Stimulated activated CD8-positive, alpha-beta memory T cell treated with anti-CD3 and anti-CD28 coated beads, Interleukin-7, amount 100 ng/mL, for 1 hour (primary cell): ENCODE measurements at places on chromosomes 4 and X.

DNA sequence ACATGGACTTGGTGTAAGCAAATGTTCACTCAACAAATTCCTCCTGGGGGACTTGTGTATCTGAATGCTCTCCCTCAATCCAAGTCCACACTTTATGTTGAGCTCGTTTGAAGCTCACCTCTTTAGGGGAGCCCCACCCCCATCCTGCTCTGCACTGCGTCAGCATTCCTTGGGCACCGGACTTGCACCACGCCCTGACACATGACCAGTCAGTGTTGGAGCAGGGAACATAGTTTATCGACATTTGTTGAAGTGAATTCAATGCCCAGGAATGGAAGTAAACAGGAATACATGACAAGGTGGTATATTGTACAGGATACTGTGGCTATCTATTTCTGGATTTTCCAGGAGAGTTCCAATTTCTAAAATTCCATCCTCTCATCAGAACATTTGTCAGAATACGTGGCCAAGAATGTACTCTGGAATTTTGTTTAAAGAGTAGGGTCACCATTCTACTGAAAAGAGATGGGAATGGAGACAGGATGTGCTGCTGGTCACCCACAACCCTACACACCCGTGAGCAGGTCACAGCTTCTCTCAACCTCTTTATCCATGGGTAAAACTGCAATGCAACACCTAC is 60.0 kb upstream of the LNX1 start:
- DNase-seq, result no peak

DNA sequence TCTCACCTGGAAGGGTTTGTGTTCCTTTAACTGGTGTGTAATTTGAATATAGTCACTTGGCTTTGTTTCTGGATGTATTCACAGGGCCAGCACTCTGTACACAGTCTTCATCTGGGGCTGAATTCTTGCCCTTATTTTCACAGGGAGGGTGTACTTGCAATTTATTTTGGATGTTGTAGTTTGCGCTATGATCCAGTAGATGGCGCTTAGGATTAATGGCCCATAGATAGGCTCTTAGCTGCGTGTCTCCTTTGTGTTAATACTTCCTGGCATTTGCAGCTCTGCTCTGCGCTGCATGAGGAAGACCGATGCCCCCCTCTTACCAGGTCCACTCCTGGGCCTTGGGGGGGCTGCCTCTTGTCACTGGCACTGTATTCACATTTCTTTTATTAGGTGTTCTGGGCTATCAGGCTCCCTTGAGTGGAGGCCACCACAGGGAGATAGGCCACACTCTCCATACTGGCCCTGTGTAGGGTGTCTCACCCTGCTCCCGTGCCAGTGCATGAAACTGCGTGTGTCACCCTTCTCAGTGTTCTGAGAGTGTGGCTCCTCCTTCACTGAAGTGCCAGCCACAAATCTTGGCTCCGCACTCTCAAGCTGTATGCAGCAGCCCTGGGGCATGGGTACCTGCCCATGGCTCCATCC is 562.2 kb downstream of the ZIC3 start:
- no peak for DNase-seq

- DNase-seq, result no peak
Observed at GRCh38 chr4:107718351-107718965, 1.6 kb downstream of the PAPSS1 start.

GRCh38 chr4:147707892-147708672 is 23.8 kb upstream of the ARHGAP10 start:
- no peak for DNase-seq

- DNase-seq, result no peak
Observed at GRCh38 chrX:4935401-4935800, 1222.0 kb upstream of the PRKX start.

GRCh38 chr4:3522651-3523050 is 9.6 kb downstream of the LRPAP1 start:
- no peak for DNase-seq

DNA sequence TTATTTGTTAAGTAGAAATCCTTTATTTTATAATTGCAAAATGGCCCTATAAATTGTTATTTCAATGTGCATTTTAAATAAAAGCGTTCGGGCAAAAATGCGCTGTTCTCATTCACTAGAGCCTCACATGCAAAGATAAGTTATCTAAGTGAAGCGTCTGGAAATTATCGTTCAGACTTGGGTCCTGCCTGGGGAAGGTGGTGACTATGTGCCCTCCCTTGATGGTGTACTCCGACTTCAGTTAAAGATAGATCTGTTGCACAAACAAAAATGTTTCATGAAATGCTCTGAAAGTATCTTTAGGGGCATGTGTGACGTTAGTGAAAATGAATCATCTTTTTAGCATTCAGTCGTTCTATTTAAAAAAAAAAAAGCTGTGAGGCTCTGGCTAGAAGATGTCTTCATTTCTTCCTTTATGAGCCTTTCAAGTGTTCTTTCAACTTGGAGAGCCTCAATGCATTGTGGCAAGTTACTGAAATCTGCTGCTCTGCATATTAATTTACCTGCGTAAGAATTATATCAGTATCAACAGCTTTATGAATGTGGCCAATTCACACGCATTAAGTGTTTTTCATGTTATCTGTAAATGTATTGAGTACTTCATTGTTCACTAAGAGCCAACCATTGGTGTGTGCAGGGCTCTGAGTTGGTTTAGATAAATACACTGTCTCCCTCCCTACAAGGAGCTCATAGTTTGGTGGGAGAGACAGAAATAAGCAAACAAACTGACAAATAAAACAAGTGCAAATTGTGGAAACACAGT is 83.0 kb downstream of the AFF1 start:
- DNase-seq, result no peak

GRCh38 chr4:15376594-15376993 is 51.2 kb upstream of the C1QTNF7 start:
- DNase-seq, result no peak

GRCh38 chrX:38929966-38930421 is 128.7 kb downstream of the MID1IP1 start:
- no peak for DNase-seq

DNA sequence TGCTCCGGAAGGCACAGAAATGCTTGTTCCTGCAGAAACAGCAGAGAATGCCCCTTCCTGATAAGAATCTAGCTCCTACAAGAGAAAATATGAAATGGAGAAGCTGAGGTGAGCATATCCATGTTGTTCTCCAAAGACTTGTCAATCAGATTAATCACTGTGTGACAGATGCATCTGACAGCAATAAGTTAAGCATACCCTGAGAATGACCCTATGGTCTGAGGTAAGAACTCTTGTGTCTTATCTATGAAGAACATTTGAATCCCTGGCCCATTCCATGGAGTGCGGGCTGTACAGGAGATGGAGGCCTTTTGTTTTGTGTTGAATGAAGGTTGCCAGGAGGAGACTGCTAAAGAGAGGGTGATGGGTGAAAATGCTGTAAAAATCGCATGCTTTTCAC is 21.5 kb upstream of the ASB5 start:
- no peak for DNase-seq

- no peak for DNase-seq
Observed at GRCh38 chrX:68994135-68994890, 165.5 kb downstream of the EFNB1 start.

DNA sequence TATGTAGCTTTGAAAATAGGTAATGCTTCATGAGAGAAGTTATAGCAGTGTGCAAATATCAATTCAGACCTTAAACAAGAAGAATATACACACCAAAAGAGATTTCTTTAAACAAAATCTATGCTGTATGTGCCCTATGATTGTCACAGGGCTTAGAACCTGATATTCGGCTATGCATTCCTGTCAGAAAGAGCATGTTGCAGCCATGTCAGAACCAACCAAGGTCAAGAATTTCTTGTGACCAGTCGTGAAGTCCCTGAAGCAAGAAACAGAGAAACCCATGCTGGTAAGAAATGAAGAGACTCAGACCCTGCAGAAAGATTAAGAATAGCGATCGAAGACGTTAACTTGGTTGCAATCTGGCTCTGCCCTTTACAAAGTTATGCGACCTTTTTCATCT is 210.3 kb upstream of the SPIN4 start:
- DNase-seq, result no peak

DNA sequence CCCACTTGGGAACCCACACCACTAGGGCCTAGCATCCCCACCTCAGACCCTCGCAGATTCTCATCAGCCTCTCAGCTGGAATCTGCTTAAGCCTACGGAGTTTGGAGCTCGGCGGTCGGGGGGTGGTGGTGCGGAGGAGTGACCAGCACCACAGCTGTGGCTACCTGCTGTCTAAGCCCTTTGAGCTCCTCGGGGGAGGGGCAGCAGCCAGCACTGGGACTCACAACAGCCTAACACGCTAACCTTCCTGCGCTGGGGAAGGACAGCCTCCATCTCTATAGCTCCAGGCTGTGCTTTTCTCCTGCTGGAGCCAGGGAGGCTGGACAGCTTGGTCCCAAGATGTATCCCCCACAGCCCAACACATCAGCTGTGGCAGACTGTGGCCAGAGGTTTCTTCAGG is 281.5 kb downstream of the USP46 start:
- DNase-seq, result no peak

DNA sequence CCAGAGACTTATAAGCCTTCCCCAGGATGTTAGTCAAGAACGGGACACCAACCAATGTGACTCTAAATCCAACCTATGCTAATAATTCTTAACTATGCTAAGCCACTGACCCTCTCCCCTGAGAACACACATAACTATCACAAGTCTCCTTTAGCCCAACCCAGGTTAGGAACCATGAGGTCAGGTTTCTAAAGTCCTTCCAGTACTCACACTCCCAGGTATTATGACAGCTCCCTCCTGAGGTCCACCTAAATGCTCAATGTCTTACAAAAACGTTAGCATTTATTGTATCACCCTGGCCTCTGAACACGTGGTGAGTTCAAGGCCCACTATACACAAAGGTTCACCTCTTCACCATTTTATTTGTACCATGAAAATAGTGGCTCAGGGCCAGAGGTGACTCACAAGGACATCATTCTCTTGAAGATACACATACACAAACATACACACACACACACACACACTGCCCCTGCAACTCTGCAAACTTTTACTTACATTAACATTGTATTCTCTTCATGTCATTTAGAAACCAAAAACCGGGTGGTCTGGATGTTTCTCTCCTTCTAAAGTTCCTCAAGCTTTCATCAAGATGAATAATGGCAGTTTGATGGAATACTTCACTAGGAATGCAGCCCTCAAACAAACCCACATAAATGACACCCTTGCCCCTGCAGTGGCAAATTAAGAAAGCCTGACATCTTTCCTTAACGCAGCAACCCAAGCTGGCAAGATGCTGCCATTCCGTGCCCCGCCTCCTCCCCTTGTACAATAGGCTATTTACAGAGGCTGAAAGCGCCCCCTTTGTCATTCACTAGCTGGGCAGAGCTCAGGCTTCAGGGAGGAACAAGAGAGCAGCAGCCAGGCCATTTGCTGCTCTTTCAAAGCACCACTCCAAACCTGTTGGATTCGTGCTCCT is 17.7 kb downstream of the ACSL1 start:
- no peak for DNase-seq

- no peak for DNase-seq
Observed at GRCh38 chr4:61400439-61401038, 200.4 kb downstream of the ADGRL3 start.

- no peak for DNase-seq
Observed at GRCh38 chrX:120999413-120999812, 13.9 kb upstream of the CT47A1 start.

DNA sequence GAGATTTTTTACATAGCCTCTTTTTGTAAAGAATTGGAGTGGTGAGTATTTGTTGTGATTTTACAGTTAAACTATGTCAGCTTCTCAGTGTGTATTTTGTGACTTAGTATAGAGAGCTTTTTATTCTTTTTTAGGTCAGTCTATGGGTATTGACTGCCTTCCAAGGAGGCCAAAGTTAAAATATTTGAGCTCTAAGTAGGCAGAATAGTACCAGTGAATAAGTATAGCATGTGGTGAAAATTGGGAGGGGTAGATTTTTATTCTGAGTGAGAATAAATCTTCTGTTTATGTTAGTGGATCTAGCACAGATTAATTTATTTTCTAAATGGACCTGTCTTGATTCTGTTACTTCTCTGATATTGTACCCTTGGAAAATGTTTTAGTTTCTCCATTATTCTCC is 37.5 kb downstream of the HERC3 start:
- DNase-seq, result no peak

GRCh38 chr4:7002336-7002735 is 40.8 kb upstream of the TADA2B start:
- DNase-seq, result no peak

DNA sequence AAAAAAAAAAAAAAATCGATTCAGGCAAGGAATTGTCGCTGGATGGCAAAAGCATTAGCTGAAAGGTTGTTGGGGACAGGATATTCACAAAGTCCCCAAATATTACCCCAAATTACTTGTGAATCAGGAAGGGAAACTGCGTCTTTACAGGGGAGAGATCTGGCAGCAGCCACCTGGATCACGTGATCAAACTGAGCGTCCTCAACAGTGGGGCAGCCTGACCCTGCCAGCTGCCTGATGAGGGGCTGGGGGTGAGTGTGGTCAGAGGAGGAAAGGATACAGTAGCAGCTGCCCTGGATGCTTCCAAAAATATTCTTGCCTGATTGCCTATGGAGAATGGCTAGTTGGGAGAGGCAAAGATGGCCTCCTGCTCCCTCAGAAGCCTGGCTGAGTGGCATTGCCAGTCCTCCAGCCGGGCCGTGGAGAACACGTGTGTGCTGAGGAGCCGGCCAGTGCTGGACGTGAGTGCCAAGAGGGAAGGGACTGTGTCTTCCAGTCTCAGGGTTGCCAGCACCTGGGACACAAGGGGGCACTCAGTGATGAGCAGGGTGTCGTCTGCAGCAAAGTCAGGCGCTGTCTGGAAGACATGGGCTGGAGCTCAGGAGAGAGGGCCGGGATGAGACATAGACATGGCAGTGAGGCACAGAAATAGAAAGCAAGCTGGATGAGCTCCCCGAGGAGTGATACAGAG is 3.0 kb upstream of the LAGE3 start:
- no peak for DNase-seq

- peak; percentile 74 for DNase-seq
Observed at GRCh38 chrX:154397888-154398667, at the start of gene RPL10. Gene RPL10 (plus strand): TSS chrX:154398377. CDS start chrX:154398520, 143 bp downstream.

DNA sequence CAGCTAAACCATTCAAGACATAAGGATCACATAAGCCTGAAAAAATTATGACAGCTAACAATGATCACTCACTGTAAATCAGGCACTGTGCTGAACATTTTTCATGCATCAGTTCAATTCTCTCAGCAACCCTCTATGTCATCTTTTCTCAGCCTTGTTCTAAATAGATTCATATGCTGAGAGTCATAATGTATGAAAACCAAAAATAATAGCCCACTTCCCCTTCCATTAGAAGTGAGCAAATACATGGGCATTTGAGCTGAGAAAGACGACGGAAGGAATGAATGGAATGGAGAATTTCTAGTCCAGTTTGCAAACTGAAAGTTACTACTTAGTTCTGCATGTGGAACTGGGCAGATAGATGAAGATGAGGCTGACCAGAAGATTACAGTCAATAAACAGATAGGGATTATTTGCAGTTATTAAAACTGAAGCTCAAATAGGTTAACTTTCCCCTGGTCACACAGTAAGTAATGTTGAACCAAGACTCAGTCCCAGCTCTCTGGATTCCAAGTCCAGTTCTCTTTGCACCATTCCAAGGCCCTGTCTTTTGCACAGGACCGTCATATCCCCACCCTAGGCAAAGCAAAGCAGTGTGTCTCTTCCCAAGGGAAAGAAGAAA is 1.6 kb upstream of the SH3RF1 start:
- no peak for DNase-seq
